ENCODE measurements at places on chromosomes 7 and 10.

GRCh38 chr10:12333380-12334185 lies 15.8 kb upstream of the CAMK1D start:
- DNase-seq = no peak

DNA sequence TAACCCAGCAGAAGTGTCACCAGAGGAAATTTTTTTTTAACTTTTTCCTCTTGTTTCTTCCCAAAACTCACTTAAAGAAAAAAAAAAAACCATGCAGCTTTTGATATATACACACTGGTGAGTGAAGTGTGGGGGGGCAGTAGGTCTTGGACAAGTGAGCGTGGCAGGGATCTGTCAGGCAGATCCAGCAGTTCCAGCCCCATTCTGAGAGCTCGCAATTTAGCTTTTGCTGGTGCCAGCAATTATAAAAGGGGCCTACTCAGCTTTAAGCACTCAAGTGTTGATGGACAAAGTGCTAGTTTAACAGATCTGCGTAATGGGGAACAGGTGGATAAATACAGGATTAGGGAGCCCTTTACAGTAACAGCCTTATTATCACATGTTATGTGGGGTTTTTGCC lies 619.2 kb upstream of the GALNT17 start:
- no peak for DNase-seq

DNA sequence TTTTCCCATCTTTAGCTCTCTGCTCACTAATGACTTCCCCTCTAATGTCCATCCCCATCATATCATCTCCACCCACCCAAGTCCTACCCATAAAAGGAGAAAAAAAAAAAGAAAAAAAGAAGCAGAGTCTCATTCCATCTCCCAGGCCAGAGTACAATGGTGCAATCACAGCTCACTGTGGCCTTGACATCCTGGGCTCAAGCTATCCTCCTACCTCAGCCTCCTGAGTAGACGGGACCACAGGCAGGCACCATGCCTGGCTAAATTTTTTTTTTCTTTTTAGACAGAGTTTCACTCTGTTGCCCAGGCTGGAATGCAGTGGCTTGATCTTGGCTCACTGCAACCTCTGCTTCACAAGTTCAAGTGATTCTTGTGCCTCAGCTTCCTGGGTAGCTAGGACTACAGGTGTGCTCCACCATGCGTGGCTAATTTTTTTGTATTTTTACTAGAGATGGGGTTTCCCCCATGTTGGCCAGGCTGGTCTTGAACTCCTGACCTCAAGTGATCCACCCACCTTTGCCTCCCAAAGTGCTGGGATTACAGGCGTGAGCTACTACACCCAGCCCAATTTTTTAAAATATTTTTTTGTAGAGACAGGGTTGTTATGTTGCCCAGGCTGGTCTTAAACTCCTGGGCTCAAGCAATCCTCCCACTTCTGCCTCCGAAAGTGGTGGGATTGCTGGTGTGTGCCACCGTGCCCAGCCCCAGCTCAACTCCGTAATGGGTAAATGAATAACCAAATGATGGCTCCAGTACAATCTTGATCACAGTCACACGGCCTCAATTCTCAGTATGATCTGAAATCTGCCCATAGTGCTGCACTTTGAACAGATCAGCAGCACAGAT lies 24.6 kb upstream of the SGMS1 start:
- no peak for DNase-seq

- DNase-seq = no peak
Observed at GRCh38 chr7:132377015-132377414, 199.3 kb downstream of the PLXNA4 start.

GRCh38 chr7:94700926-94701554 lies 45.1 kb upstream of the SGCE start:
- no peak for DNase-seq

DNA sequence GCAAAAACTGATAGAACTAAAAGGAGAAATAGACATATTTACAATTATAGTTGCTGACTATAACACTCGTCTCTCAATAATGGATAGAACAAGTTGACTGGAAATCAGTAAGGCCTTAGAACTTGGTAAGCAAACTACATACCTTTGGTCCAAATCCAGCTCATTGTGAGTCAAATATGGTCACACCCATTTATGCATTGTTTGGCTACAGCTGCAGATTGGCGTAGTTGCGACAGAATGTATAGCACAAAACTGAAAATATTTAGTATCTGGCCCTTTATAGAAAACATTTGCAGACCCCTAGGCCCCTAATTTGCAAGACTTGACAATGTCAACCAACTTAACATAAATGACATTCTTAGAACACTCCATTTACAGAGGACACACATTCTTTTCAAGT lies 103.6 kb upstream of the EGR2 start:
- no peak for DNase-seq

- no peak for DNase-seq
Observed at GRCh38 chr7:120334475-120334874, 61.5 kb downstream of the KCND2 start.

GRCh38 chr10:79380946-79381721 lies 33.9 kb downstream of the PPIF start:
- DNase-seq = no peak

DNA sequence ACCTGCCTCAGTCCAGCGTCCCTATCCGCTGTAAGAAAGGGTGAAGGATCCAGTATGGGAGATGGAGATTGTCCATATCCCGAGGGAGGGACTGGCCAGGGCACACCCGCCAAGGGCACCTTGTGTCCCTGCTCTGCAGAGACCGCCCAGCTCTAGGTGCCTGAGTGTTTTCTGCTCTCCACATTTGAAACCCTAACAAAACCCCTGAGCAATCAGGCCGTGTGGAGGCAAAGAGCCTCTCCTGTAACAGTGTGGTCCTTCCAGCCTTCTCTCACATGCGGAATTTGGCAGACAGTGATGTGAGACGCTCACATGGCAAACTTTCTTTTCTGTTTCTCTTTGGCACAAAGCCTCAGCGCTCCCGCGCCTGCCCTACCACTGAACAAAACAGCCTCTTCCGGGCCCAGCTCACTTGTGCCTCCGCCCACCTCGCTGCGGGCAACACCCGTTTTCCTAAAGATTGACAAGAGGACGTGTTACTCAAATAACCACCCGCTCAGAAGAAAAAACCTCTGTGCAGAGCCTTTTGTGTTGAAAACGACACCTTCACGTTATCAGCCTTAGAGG lies 514.8 kb downstream of the DNAJB6 start:
- DNase-seq = peak; percentile 70
